ENCODE measurements at places on chromosomes 5 and 9.

DNA sequence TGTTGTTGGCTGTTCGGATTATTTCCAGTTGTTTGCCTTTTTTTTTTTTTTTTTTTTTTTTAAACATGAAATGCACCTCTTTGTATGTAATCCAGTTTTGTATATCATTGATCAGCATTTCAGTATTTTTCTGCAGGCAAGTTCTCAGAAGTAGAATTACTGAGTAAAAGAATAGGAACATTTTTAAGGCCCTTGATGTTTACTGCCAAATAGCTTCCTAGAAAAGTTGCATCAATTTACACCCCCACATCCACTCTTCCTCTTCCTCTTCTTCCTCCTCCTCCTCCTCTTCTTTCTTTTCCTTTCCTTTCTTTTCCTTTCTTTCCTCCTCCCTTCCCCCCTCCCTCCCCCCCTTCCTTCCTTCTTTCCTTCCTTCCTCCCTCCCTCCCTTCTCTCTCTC lies 69.4 kb upstream of the ENTREP1 start:
- DNase-seq, result no peak

GRCh38 chr5:133147411-133147810 lies 95.6 kb downstream of the HSPA4 start:
- no peak for DNase-seq

DNA sequence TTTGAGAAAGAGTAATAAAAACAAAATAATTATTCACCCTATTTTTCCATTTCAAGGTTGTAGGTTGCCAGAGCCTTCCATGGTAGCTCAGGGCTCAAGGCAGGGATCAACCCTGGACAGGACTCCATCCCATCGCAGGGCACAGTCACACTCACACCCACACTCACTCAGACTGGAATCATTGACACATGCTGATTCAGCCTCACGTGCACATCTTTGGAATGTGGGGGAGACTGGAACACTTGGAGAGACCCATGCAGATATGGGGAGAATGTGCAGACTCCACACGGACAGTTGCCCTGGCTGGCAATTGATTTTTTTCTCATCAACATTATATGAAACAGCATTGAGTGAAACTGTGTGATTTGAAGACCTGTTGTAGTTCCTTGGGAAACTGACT lies 234.1 kb downstream of the ADGRV1 start:
- no peak for DNase-seq

GRCh38 chr9:21316860-21317259 lies 11.7 kb upstream of the IFNA5 start:
- no peak for DNase-seq
